ENCODE measurements at places on chromosomes 7 and 10.

- DNase-seq: no peak
These were observed 1.2 kb downstream of the CFTR start for GRCh38 chr7:117480978-117481377.

- DNase-seq: no peak
These were observed 47.4 kb downstream of the ORC5 start for GRCh38 chr7:104160375-104160774.

- DNase-seq: no peak
These were observed 103.5 kb downstream of the MICALL2 start for GRCh38 chr7:1355568-1356340.

DNA sequence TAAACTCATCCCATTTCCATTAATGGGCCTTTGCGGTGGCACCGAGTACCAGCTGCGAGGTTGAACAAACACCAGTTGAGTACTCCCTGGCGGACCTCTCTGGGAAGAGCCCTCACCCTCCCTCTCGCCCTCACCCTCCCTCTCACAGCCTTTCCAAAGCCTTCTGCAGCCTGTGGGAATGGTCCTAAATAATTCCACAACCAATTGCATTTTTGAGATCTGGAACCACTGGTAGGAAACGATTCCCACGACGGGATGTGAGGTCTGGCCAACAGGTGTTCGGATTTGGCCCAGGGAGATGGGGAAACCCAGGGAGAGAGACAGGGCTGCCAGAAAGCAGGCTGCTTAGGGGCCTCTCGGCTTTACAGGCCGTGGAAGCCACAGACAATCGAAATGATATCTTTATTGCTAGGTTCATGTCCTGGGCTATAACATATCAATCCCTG is 5.3 kb downstream of the PTF1A start:
- DNase-seq: no peak

- DNase-seq: no peak
These were observed 52.8 kb downstream of the EGFR start for GRCh38 chr7:55071411-55072175.

Data from D721Med (cell line).